ENCODE measurements at places on chromosomes 7 and 10. TPM values are rescaled to one million over a fixed set of nuclear protein-coding genes. Genes with fewer than 3 reads are reported as not detected.

Gene SLC13A1
- 1.7 TPM for polyA plus RNA-seq

Gene ECD
- polyA plus RNA-seq = 24.9 TPM

Gene SAMD8
- polyA plus RNA-seq = 12.3 TPM

Gene OPN1SW
- 0.18 TPM for polyA plus RNA-seq

Gene TEX47
- polyA plus RNA-seq = not detected

GRCh38 chr7:70336536-70336935 lies 738.3 kb downstream of the AUTS2 start:
- DNase-seq = no peak

DNA sequence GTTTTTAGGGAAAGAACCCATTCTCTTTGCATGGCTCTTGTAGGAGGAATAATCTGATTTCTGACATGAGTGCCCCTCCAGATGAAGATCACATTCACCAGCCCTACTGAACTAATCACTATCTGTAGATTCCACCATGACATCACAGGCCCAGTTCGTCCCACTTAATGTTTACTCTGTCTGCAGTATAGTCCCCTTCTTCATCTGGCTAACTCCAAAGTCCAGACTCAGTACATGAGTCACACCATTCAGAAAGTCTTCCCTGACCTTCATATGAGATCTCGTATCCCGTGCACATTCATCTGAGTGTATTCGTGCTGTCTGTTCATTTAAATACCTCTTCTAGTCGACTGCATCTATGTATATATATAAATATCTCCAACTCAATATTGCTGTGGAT lies 366.5 kb upstream of the AKR1E2 start:
- DNase-seq = no peak

- DNase-seq = no peak
Observed at GRCh38 chr7:30471205-30471604, 7.4 kb downstream of the NOD1 start.

DNA sequence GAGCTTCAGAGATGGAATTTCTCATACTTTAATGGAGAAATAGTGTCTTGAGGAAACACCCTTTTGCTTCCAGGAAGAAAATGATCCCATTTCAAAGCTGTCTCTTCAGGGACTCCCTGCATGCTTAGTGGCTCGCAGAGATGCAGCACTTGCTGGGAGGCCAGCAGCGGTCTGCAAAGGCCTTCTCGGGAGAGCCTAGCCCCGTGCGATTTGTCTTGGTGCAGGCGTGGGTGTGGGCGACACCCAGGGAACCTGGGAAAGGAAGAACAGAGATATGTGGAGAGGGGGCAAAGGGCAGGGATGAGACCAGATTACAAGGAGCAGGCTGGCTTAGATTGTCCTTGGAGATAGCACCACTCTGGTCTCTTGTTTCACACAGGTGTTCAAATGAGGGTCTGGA lies 352.3 kb upstream of the PODXL start:
- DNase-seq = no peak

- no peak for DNase-seq
Observed at GRCh38 chr10:47396311-47396717, 12.2 kb upstream of the ZNF488 start.

Data from large intestine (tissue), 12 donors.